Activated T-helper 1 cell treated with Interleukin-2 at 50 U/mL for 16 hours (primary cell): ENCODE measurements at places on chromosomes 7 and 10.

DNA sequence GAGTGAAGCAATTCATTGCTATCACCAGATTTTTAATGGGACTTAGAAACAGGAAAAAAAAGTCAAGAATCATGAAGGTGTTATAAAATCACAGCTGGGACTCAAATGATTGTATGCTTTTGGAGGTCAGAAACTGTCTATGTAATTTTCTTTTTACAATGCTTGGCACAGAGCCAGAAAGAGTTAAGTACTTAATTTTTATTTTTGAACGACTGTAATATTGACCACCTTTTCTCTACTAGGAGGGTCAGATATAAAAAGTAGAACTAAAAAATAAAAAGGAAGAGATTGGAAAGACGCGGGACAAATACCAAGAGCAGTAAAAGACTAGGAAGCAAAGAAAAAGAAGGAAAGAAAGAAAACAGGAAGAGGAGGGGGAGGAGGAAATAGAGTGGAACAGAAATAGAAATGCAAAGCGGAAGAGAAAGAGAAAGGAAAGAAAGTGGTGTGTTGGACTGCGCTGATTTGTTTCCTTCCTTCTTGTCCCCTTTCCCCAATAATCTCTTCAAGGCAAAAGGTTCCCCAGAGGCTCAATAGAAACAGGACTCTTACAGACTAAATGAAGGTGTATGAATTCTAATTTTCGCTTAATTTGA, 23.2 kb upstream of the C1GALT1 start:
- no peak for DNase-seq

- DNase-seq = no peak
Observed at GRCh38 chr10:76553263-76554032, 1084.2 kb downstream of the KCNMA1 start.

GRCh38 chr7:116527521-116527920, 2.7 kb downstream of the CAV1 start:
- no peak for DNase-seq

GRCh38 chr7:2521952-2522591, 2.5 kb downstream of the LFNG start:
- DNase-seq = peak; percentile 48

DNA sequence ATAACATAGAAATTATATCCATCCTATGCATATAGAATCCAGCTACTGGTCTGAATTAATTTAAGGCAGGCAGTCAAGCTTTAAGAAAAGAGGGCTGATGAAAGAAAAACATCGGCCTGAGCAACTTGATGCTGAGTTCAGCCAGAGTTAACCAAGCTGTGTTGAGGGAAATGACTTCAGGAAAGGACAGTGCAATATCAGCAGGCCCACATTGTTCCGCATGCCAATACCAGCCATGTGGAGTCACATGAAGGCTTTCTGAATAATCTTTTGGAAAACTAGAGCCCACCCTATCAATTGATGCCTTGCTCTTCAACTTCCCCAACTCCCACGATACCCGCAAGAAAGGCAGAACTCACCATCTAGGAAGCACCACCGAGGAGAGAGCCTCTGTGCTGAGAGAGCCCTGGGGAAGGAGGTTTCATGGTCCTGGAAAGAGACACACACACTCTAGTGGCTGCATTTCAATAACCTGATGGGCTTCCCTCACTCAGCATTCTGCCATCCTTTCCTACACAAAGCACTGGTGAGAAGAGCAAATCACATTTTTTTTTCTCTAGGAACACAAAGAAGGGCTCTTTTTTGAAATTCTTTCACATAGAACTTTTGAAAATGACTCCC, 125.8 kb upstream of the PTN start:
- no peak for DNase-seq

DNA sequence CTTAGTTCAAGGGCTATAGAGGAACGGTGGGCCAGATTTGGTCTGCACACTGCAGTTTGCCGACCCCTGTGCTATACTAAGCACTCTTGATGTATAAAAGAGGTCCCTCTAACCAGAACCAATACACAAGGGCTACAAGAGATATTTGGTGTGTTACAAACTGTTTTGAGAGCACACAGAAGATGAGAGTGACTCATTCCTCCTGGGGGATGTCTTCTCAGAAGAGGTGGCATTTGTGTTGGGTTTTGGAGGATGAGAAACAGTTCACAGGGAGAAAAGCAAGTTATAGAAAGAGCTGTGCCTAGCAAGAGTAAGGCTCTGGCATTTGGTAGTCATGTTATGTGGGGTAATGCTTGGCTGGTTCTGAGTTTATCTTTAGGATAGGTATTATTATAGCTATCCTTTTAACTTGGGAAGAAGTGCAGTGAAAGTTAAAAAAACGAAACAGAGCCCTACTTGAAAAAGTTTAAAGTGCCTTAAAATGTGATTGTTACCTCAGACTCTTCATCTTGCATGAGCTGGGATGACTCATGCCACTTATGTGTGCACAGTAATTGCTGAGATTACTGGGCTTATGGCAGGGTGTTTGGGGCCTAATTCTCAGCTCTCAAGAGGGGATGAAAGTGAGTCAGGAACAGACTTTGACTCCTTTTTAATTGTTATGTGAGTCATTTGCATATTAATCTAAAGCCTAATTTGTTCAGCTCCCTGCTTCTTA, 160.4 kb downstream of the KIF20B start:
- DNase-seq = no peak

GRCh38 chr7:70344726-70345125, 746.5 kb downstream of the AUTS2 start:
- DNase-seq = no peak

DNA sequence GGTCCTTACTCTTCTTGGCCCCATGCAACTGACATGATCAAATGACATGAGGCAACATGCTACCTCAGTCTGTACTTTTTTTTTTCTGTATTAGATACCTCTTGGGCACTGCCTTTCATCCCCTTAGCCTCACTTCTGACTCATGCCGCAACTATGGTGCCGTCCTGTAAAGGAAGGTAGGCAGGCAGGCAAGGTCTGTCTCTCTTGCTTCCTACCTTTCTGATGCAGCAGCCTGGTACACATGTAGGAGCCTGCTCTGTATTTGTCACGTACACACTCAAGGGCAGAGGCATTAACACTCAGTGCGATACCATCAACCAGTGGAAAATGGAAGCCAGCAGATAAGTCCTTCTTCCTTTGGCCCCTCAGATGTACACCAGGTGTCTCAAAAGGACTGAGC, 146.7 kb downstream of the ATE1 start:
- DNase-seq = no peak

GRCh38 chr7:48224042-48224441, 52.8 kb downstream of the ABCA13 start:
- no peak for DNase-seq

- no peak for DNase-seq
Observed at GRCh38 chr7:49089717-49090116, 165.4 kb downstream of the CDC14C start.

DNA sequence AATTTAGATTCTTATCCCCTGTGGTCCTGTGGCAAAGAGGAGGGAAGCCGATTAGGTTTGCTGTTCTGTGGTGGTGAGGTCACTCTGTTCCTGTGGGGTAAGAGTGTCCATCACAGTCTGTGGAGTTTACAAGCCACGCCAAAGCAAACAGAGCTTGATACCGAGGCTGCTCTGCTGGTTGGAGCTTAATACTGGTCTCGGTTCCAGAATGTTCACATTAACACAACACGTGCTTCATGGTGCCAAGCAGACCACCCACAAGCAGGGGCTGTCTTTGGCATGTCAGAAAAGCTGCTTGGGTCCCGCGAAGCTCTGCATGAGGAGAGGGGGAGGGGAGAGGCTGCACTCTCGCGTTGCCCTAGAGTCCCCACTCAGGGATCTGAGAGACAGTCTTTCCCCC, 47.5 kb downstream of the DNAJB6 start:
- no peak for DNase-seq

DNA sequence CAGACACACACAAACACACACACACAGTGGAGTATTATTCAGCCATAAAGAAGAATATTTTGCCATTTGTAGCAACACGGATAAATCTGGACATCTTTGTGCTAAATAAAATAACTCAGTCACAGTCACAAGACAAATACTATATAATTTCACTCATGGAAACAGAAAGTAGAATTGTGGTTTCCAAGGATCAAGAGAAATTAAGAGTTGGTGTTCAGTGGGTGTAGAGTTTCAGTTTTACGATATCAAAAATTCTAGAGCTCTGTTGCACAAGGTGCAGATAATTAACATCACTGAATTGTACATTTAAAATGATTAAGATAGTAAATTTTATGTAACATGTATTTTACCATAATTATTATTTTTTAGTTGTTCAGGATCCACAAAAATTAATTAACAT, 1235.0 kb downstream of the XPNPEP1 start:
- no peak for DNase-seq
